Stimulated activated CD8-positive, alpha-beta memory T cell treated with anti-CD3 and anti-CD28 coated beads, Interleukin-15, amount 100 ng/mL, for 1 hour (primary cell): ENCODE measurements at places on chromosomes 7 and 10.
A peak's percentile ranks its signal among the peaks of the same experiment; 100 is the strongest.

DNA sequence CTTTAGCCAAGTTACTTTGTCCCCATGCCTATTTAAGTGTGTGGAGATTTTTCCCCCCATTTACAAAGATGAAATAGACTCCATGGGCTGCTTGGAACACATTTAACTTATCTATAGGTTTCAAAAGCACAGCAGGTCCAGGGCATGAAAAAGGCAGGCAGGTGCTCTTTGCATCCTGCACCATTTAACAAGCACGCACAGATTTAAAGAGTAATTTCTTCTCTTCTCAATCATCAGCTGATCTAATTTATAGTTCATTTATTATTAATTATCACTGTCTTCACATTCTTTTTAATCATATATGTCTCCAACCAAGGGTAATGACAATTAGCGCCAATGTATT, 156.8 kb downstream of the CACNA2D1 start:
- DNase-seq, result no peak

GRCh38 chr7:51278797-51279196, 37.8 kb downstream of the COBL start:
- DNase-seq, result no peak

- no peak for DNase-seq
Measured at GRCh38 chr7:4849390-4849789, 12.4 kb downstream of the PAPOLB start.

GRCh38 chr10:34489411-34489810, 325.7 kb downstream of the PARD3 start:
- DNase-seq, result no peak

GRCh38 chr7:41872966-41873365, 170.1 kb upstream of the INHBA start:
- no peak for DNase-seq

GRCh38 chr10:91210435-91210834, 10.0 kb upstream of the PCGF5 start:
- DNase-seq, result no peak

- DNase-seq, result no peak
Measured at GRCh38 chr7:151424799-151425198, 15.0 kb upstream of the WDR86 start.

DNA sequence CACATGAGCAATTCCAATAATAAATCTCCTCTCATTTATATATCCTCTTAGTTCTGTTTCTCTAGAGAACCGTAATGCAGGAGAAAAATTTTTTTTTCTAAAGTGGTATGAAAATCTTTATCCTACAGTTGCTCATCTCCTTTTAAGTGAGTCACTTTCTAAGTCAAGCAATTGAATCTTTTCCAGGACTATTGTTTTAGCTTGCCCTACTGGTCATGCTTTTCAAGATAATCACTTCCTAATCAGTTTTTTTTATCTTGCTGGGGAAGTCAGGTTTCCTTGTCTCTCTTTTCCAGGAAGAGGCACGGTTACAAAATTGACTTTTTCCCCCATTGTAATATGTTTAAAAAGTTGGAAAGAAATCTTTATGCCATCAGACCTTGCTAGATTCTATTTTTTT, 44.0 kb downstream of the INPP5F start:
- no peak for DNase-seq

GRCh38 chr10:96290368-96291133, 13.7 kb upstream of the DNTT start:
- DNase-seq, result no peak

- DNase-seq, result peak; percentile 4
Measured at GRCh38 chr7:7944619-7945282, 23.8 kb upstream of the GLCCI1 start.

- DNase-seq, result no peak
Measured at GRCh38 chr10:27713941-27714340, 31.7 kb downstream of the MKX start.

- no peak for DNase-seq
Measured at GRCh38 chr10:78173360-78174015, 139.8 kb downstream of the RPS24 start.
